ENCODE measurements at places on chromosomes 7 and 10. TPM values are rescaled to one million over a fixed set of nuclear protein-coding genes. Genes with fewer than 3 reads are reported as not detected.

MYPN gene
- total RNA-seq = not detected

ATXN7L1 gene
- 16.9 TPM for total RNA-seq

CAV2 gene
- not detected for total RNA-seq

ACSM6 gene
- not detected for total RNA-seq

STAG3 gene
- 24.7 TPM for total RNA-seq

AMZ1 gene
- 0.14 TPM for total RNA-seq

ADAMTS14 gene
- total RNA-seq = not detected

TSPAN12 gene
- total RNA-seq = not detected

TRIM4 gene
- total RNA-seq = 25.7 TPM

SPDYE5 gene
- total RNA-seq = not detected

ZNF487 gene
- total RNA-seq = 2.3 TPM

CALHM1 gene
- not detected for total RNA-seq

VWA2 gene
- total RNA-seq = not detected

SNX10 gene
- total RNA-seq = 28.1 TPM

ARMC3 gene
- not detected for total RNA-seq

CFAP69 gene
- total RNA-seq = 0.25 TPM

CLRN3 gene
- total RNA-seq = not detected

LRRD1 gene
- not detected for total RNA-seq

DOCK4 gene
- total RNA-seq = 0.32 TPM

TMEM140 gene
- 10.8 TPM for total RNA-seq

LOXL4 gene
- total RNA-seq = not detected

CALHM3 gene
- total RNA-seq = not detected

ZNF365 gene
- total RNA-seq = 0.32 TPM

KLLN gene
- total RNA-seq = 0.34 TPM

NME8 gene
- not detected for total RNA-seq

PIP gene
- not detected for total RNA-seq

THSD7A gene
- total RNA-seq = not detected

HACD1 gene
- 1.7 TPM for total RNA-seq

DOCK1 gene
- 0.75 TPM for total RNA-seq

FAM241B gene
- 9.6 TPM for total RNA-seq

FRA10AC1 gene
- 29.4 TPM for total RNA-seq

VCL gene
- total RNA-seq = 20.7 TPM

DGKB gene
- not detected for total RNA-seq

CUL2 gene
- total RNA-seq = 45.3 TPM

PRKAR2B gene
- total RNA-seq = 1.4 TPM

OR2A7 gene
- 2.9 TPM for total RNA-seq

STOX1 gene
- total RNA-seq = 0.74 TPM

RARRES2 gene
- total RNA-seq = not detected

LRRC18 gene
- total RNA-seq = not detected

TRIM56 gene
- 35.3 TPM for total RNA-seq

TAF3 gene
- total RNA-seq = 17.7 TPM

FAM180A gene
- not detected for total RNA-seq

CHRM2 gene
- not detected for total RNA-seq

DNA2 gene
- 27.3 TPM for total RNA-seq

CYP26C1 gene
- 0.05 TPM for total RNA-seq

ZNF22 gene
- 18.8 TPM for total RNA-seq

GRM8 gene
- total RNA-seq = not detected

PNLIPRP1 gene
- not detected for total RNA-seq

All from activated CD4-positive, alpha-beta T cell treated with anti-CD3 and anti-CD28 coated beads for 36 hours (primary cell).